SIG-M5 (cell line): ENCODE measurements at places on chromosomes 6 and 20.

- DNase-seq, result no peak
Observed at GRCh38 chr20:31966991-31967655, 828 bp upstream of the XKR7 start.

- no peak for DNase-seq
Observed at GRCh38 chr20:38040276-38040675, 6.7 kb downstream of the RPRD1B start.

- DNase-seq, result no peak
Observed at GRCh38 chr6:148830614-148831013, 83.8 kb downstream of the UST start.

- no peak for DNase-seq
Observed at GRCh38 chr6:44278315-44278714, 8.1 kb downstream of the TMEM151B start.

- DNase-seq, result no peak
Observed at GRCh38 chr6:121330516-121330915, 3.8 kb downstream of the TBC1D32 start.

- DNase-seq, result no peak
Observed at GRCh38 chr6:74851596-74851995, 354.3 kb downstream of the COL12A1 start.

- no peak for DNase-seq
Observed at GRCh38 chr6:138287144-138287955, 69.1 kb upstream of the PBOV1 start.

DNA sequence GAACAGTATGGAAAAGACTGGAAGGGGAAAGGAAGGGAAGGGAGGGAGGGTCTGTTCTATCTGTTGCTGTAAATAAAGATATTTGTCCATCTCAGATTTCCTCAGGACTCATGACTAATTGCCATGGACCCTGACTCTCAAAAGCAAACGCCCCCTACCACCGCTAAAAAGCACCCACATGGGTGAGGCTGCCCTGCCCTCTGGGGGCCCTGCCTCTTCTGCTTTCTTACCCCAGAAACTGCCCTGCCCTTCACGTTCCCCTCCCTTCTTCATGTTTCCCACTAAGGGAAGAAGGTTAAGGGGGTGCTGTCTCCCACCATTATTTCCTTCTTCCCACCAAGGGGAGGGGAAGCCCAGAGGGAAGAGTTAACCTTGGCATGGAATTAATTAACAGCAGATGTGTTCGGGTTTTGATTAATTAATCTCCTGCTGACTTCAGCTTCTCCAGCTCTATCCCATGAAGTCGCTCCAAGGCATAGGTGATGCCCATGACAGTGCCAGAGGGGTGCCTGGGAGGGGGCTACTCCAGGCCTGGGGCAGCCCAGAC is 16.0 kb downstream of the MDFI start:
- no peak for DNase-seq

DNA sequence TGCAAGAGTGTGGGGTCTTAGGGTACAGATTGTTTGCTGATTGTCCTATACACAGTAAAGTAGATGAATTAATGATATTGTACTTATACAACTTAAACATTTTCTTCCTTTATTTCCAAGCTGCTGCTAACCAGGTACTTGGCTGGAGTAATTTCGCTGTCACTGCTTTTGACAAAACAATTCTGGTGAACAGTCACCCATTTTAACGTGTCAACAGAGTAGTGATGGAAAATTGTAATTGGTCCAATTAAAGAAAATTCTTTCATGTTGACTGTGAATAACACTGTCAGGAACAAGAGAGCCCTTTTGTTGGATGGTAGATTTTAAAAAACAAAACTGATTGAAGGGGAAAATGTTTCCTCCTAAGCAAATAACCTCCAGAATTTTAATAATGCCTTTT is 26.4 kb upstream of the MROH8 start:
- DNase-seq, result no peak
